ENCODE measurements at places on chromosomes 4 and X. TPM values are rescaled to one million over a fixed set of nuclear protein-coding genes. Genes with fewer than 3 reads are reported as not detected.

GRCh38 chr4:13117185-13117584 lies 367.0 kb downstream of the RAB28 start:
- H3K4me1 ChIP-seq: no peaks in the 10 kb centered on the region
- no peak overlapping the region for H3K27ac ChIP-seq
- H3K36me3 ChIP-seq: no peaks in the 10 kb centered on the region
- H3K4me3 ChIP-seq: no peak overlapping the region
- no peaks in the 10 kb centered on the region for H3K27me3 ChIP-seq
- DNase-seq: no peak

Gene RGS12
- 33.6 TPM for total RNA-seq

GRCh38 chr4:3388471-3389232 lies 53.1 kb upstream of the HGFAC start:
- no peaks in the 10 kb centered on the region for H3K36me3 ChIP-seq
- no peak for DNase-seq
- no peaks in the 10 kb centered on the region for H3K27me3 ChIP-seq
- peaks cover 30% of the 10 kb centered on the region for H3K4me1 ChIP-seq
- no peak overlapping the region for H3K4me3 ChIP-seq

DNA sequence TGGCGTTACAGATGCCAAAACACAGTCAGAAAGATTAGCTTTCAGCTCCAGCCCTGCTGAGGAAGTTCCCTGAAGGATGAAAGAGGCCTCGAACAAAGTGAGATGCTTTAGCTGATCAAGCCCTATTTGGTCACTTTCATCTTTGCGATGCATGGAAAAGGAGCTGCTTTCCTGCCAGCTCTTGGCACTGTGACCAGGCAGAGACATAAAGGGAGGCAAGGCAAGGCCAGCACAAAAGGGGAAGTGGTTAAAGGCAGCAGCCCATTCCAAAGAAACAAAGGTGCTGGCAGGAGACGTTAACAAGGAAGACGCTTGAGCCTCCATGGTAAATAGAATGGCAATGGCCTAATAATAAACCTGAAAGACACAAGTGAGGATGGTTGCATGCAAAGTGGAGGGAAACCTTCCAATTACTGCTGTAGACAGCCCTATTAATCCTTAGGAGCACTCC lies 617.1 kb upstream of the INTU start:
- no peaks in the 10 kb centered on the region for H3K27me3 ChIP-seq
- H3K27ac ChIP-seq: no peak overlapping the region
- H3K4me3 ChIP-seq: no peak overlapping the region
- H3K4me1 ChIP-seq: no peaks in the 10 kb centered on the region

DNA sequence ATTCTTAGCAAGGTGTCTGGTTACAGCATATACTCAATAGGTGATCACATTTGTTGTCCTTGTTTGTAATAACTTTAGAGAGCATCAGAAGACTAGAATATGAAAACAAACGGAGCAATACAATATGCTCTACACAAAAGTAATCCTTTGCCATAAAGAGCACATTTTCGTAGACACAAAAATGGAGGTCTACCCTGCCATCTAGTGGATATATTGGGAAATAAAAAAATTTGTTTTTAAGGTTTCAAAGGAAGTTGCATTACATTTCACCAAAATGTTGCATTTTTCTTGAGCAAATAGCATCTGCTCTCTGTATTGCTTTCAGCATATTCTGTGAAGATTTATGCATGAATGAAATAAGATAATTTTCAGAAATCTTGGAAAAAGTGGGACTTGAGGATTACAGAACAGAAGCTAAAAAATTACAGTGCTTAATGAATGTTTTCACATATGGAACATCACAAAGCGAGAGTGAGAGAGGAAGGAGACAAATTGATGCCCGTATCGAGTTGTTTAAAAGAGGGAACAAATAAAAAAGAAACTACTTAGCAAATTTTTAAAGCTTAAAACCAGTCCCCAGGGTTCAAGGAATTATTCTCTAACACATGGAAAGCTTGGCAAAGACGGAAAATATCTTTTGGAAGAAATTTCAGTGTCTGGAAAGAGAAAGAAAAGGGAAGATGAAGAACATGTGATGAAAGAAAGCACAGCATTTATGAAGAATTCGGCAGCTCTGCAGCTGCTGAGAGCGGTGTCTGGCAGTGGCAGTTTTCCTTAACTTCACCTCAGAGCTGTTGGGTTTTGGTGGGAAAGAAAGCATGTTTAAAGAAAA lies 390.1 kb downstream of the ANKRD50 start:
- no peak overlapping the region for H3K27ac ChIP-seq
- DNase-seq: peak; percentile 43
- H3K27me3 ChIP-seq: no peaks in the 10 kb centered on the region
- no peak overlapping the region for H3K4me3 ChIP-seq
- no peaks in the 10 kb centered on the region for H3K4me1 ChIP-seq

Data from hepatocyte (in vitro differentiated cells).